Caudate nucleus (tissue), 63 donors: ENCODE measurements at places on chromosomes 2 and 18.

DNA sequence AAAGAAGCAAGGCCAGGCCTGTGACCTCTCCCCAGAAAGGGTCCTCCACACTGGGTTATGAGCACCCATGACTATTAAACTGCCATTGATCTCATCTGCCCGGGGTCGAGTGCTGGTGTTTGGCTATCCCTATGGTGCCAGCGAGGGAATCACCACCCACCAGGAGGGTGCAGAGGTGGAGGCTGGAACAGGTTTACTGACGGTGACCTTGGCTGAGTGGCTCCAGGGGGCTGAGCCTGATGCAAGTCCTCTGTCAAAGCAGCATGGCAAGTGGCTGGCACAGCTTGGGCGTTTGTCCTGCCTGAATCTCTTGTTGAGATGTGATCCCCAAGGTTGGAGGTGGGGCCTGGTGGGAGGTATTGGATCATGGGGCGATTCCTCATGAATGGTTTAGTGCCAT is 196.4 kb upstream of the HDAC4 start:
- DNase-seq = no peak

DNA sequence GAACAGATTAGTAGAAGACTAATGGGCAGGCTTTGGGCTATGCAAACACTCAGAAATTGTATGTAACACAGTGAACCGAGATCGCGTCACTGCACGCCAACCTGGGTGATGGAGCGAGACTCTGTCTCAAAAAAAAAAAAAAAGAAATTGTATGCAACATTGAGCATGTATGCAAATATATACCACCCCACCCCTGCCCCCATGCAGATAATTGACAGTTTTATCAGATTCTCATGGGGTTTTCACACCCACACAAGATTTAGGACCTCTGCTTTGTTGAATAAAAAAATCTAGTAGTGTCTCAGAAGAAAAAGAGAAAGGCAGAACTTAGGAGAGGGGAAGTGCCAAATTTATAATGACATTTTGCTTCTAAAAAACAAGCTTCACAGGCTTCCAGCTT is 131.6 kb upstream of the FN1 start:
- DNase-seq = no peak

DNA sequence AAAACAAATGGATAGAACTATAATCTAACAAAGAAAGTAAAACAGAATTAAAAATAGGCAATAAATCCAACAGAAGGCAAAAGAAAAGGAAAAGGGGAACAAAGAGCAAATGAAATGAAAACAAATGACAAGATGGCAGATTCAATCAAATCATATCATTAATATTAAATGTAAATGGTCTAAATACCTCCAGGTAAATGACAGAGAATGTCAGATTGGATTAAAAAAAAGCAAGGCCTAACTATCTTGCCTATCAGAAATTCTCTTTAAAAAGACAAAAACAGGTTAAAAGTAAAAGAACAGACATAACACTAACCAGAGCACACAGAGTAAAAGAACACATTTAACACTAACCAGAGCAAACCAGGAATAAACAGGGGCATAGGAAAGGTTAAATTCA is 63.1 kb upstream of the TMEM247 start:
- no peak for DNase-seq

- no peak for DNase-seq
These were observed 1.1 kb upstream of the MTA3 start for GRCh38 chr2:42567364-42567763.

DNA sequence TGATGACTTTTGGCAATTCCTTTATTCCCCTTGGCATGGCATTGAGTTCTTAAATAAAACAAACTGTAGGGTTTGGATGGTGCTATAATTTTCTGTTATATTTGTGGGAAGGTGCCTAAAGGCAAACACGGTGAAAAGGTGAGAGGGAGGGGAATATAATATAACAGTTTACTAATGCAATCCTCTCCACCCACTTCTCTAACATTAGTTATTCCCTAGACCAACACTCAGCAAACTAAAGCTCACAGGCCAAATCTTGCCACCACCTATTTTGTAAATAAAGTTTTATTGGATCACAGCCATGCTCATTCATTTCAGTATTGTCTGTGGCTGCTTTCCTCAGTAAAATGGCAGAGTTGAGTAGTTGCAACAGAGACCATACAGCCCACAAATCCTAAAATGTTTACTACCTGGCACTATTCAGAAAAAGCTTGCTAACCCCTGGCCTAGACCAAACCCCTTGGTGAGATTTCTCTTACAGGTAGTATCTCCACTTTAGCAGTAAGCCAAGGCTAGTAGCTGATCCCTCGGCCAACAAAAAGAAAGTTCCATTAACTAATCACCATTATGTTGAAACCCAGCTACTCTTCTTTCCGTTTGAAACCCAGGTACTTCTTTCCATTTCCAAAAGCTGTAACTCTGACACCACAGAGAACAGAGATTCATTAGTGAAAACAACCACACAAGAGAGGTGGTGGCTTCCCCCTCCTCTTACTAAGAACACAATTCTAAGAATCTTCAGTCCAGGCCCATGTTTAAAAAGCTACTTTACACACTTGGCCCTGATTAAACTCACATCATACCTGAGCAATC is 136.1 kb upstream of the CHAC2 start:
- DNase-seq = no peak

DNA sequence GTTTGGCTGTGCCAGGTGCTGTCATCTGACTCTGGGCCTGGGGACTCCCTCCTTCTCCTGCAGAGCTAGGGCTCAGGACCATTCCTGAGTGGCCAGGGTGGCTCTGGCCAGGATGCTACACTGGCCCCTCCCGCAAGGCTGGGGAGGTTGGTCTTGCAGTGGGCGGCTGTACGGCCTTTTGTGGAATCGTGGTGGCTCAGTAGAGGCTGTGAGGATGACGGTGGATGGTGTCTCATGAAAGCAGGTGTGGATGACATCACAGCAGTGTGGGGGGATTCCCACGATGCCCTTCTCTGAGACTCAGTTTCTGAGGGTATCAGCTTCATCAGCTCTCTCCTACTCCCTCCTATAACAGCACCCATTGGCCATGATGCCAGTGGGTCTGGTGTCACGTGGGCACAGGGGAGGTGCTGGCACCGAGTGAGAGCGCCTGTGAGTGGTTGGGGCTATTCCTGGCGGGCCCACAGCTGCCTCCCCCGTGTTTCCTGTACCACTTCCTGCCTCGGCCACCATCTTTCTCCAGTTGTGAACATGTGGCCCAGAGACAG is 144.2 kb upstream of the HDAC4 start:
- no peak for DNase-seq

DNA sequence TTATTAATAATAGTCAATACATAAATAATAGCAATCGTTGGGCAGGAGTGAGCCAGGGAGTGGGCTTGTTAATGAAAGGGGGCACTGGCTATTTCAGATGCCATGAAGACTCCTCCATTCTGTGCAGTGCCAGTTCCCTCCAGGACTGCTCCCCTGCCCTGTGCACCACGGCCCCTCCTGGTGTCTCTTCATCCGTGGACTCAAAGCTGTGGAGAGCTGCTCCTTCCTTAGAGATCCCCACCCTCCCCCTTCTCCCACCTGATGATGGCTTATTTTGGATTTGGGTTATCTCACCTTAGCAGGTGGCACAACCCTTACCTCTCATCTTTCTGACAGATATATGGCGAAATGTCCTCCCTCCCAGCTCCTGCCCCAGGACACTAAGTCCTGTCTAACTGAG is 3.1 kb upstream of the CELF4 start:
- no peak for DNase-seq

GRCh38 chr18:56461151-56461550 is 177.2 kb downstream of the TXNL1 start:
- DNase-seq = no peak

- no peak for DNase-seq
These were observed 101.8 kb downstream of the C2orf74 start for GRCh38 chr2:61263830-61264229.

DNA sequence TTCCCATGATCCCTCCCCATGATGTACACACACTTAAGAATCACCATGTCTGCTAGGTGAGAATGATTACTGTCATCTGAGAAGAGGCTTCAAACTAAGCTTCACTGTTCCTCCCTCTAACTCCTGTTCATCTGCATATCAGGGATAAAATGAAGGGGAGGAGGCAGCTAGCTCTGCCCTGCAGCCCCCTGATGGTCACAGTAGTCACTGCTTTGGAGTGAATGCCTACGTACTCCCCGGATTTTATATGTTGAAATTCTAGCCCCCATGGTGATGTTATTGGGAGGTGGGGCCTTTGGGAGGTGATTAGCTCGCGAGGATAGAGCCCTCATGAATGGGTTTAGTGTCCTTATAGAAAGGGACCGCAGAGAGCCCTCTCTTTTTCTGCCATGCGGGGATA is 156.4 kb downstream of the NCKAP5 start:
- DNase-seq = no peak

DNA sequence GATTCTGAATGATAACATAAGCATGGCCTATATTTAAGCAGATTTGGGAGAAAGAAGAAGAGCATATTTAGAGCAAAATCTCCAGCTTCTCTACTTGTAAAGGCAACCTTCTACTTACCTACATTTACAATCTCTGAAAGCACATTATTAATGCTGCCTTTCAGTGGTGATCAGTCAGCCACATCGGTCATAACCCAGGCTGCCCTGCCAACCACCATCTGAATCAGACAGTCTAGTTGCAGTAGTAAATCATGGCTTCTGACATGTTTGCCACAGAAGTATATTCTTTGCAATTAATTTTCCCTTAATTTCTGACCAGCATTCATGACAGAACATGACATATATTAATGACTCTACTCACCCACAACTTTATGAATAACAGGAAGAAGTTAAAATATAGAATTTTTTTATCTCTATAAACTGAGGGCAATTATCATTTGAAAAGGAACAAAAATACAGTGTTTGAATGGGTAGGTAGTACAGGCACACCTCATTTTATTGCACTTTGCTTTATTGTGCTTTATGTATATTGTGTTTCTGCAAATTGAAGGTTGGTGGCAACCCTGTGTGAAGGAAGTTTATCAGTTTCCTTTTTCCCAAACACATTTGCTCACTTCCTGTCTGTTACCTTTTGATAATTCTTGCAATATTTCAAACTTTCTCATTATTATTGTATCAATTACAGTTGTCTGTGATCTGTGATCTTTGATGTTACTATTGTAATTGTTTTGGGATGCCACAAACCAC is 531.6 kb upstream of the CHAC2 start:
- no peak for DNase-seq

DNA sequence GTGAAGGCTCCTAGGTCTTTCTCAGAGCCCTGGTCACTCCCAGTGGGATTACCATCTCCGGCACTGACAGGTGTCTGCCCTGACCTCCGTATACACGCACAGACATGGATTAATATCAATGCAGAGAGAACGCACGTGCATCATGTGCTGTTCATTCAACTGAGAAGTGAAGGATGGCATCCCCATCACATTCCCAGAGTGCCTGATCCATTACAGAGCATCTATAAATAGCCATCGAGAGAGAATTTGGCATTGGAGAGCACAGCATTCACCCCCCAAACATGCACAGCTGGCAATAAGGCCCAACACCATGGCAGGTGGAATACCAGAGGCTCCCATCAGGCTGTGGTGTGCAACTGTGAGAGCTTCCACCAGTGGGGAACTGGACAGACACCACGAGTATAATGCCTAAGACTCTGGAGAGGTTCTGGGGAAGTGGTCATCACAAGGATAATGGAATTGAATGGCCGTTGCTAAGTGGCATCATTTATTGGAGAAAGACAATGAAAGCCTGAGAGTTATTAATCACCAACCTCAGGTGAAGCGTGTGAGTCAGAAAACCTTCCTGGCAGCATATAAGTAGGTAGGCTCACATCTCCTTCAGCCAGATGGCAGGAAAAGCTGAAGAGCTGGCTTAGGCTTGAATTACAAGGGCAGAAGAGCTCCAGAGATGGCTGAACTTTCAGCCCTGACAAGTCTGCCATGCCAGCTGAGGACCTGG is 244.5 kb upstream of the ID2 start:
- DNase-seq = no peak

GRCh38 chr2:60540074-60540473 is 13.4 kb downstream of the BCL11A start:
- DNase-seq = no peak

DNA sequence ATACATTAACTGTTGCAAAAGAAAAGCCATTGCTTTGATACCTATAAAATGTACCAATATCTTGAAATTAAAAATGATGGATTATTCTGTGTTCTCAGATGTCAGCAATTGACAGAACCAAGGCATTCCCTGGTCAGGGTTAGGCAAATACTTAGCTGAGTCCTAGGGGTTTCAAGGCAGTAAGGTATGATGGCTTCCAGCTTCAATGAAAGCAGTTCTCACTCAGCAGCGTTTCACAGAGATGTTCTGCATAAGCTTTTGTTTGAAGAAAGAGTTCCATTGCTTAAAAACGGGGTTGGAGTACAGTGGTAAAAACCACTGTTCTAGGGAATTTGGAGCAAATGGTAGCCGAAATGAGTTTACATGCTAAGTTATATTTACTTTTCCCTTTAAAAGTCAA is 17.0 kb upstream of the KANSL1L start:
- no peak for DNase-seq

- no peak for DNase-seq
These were observed 86.9 kb downstream of the CLHC1 start for GRCh38 chr2:55144922-55145820.

DNA sequence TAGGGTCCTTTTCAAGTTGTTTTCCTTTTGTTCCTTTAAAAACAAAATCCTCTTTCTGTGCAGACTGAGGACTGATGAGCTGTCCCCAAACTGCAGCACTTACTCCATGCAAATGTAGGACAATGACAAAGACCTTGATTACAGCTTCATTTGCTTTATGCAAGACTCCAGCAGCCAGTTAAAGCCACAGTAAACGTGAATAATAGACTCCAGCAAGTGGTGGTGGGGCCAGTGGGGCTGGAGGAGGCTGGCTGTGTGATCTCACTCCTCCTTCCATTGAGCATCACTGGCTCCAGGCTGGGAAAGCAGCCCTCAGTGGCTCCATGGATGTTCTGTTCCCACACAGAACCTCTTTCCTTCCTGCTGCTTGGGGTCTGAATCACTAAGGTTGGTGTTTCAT is 306.0 kb upstream of the CELF4 start:
- DNase-seq = no peak

GRCh38 chr2:69100220-69100723 is 87.3 kb downstream of the ANTXR1 start:
- DNase-seq = no peak

DNA sequence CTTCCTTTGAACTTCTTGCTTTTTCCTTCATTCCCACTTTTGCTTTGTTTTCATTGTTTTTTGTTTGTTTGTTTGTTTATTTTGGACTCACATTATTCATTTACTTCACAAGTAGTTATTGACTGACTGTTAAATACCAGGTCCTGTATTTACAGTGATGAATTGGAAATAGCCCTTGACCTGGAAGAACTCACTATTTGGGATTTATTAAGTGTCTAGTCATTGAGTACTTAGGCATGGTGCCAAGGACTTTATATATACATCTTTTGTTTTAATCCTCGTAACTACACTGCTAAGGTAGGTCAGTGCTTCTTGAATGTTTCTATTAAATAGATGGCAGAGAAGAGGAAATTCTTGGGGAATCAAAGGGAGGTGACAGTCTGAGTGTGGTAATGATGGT is 11.1 kb downstream of the SPOPL start:
- no peak for DNase-seq

- no peak for DNase-seq
These were observed 66.0 kb upstream of the ITGB6 start for GRCh38 chr2:160266037-160266551.

- no peak for DNase-seq
These were observed 126.3 kb upstream of the NRXN1 start for GRCh38 chr2:51158251-51158650.
